ENCODE measurements at places on chromosomes 4 and X.

- no peak for DNase-seq
These were observed 135.1 kb downstream of the REPS2 start for GRCh38 chrX:17081511-17081910.

DNA sequence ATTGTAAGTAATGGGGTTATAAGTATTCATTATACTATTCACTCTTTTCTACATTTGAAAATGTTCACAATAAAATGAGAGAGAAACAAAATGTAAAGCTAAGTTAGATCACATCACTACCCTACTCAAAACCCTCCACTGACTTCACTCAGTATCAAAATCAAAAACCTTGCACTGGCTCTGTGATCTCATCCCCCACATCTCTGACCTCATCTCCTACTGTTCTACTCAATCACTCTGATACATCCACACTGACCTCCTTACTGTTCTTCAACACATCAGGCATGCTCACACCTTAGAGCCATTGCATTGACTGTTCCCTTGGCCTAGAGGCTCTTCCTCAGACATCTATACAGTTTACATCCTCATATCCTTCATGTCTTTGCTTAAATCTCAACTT, 50.7 kb downstream of the THOC2 start:
- no peak for DNase-seq

- no peak for DNase-seq
These were observed 623.5 kb downstream of the FSTL5 start for GRCh38 chr4:161540265-161540664.

- no peak for DNase-seq
These were observed 29.0 kb downstream of the RNF4 start for GRCh38 chr4:2497931-2498330.

DNA sequence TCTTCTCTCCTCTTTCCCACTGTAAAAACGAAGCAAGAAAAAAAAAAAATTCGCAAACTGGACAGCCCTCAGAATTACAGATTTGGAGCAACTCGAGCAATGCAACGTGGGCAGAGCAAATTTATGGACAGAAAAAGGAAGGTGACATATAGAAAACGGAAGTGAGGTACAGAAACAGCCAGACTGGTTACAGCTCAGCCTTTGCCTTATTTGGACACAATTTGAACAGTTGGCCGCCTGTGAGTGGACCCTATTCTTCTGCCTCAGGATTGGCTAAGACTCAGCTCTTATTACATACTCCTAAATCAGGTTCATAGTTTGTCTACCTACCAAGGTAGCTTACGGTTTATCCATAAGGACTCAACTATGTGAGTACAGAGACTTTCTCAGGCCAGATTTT, 98.8 kb downstream of the SOWAHB start:
- DNase-seq = no peak

DNA sequence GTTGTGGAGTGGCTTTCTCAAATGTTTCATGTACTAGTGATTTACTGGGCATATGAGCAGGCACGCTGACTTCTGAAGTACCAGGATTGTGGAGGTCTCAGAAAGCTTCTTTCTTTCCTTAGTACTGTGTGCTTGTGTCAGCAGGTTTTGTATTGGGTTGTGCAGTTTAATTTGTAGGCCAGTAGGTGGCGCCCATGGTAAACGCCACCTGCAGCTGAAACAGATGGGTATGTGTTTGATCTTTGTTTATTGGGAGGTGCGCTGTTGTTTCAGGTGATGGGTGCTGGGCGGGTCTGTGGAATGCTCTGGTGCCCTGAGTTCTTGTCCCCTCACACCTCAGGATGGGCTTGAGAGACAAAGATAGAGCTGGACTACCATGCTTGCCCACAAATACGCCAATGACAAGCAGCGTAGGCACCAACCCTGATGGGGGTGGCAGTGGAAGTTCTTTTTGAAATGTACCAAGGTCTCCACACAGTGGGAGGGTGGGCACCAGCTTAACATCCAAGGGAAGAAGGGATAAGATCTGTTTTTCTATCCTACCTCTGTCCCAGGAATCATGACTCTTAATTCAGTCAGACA, 141.5 kb downstream of the RPS6KA6 start:
- no peak for DNase-seq

DNA sequence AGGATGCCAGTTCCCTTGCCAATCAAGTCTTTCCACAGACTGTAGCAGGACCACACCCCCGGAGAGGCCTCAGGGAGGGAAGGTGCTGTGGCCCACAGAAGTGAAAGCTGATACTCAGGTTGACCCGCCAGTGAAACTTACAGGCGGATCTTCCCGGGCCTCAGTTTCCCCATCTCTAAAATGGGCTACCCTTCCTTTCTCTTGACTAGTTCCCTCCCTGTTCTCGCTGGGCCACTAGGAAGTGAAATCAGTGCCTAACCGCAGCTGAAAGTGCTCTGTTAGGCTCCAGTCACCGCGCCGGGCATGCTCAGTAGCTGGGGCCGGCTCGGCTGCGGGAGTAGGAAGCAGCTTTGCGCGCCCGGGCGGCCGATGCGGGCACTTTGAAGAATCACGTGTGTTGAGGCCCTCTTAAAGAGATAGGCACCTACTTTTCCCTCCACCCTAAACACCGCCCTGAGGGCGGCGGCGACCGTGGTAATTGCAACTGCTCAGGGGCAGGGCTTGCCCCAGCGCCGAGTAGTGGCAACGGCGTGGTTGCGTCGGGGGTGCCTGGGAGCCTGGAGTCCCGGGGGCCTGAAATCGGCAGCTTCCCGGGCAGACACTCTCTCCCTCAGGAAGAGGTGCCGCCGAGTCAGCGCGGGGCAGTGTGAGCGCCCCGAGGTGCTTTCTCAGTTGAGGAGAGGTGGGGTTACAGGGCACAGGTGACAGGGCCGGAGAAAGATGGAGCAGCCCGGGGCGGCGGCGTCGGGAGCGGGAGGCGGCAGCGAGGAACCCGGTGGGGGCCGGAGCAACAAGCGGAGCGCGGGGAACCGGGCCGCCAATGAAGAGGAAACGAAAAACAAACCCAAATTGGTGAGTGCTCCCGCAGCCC, at the start of gene DIAPH2:
TSS of gene DIAPH2 (plus strand) at position 504 of the 871 bp plus-strand sequence.
- peak; percentile 67 for DNase-seq

DNA sequence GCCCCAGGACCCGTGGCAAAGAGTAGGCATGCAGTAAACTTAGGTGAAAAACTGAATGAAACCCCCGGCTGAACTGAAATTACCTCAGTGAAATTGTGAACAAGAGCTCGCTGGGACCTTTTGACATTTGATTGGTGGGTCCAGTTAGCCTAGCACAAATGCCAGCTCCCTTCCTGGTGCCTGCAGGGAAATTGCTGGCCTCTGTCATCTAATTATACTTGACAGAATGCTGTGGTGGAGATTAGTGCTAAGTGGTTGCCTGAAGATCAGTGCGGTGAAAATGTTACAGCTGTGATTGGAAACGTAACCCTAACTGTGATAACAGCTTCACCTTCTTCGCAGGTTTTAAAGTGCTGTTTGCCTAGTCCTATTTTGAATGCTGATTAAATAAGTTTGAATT, 43.0 kb downstream of the ADD1 start:
- DNase-seq = no peak

- no peak for DNase-seq
These were observed 271.8 kb downstream of the PPP3CA start for GRCh38 chr4:101075536-101075935.

- no peak for DNase-seq
These were observed at the start of gene BGN for GRCh38 chrX:153494541-153495361. BGN (plus strand) TSS chrX:153494980; CDS start chrX:153504632, 9,652 bp downstream.

GRCh38 chr4:139734201-139734874, 68.7 kb downstream of the MGST2 start:
- no peak for DNase-seq

GRCh38 chr4:159358226-159358625, 255.3 kb downstream of the RAPGEF2 start:
- DNase-seq = no peak

- no peak for DNase-seq
These were observed 11.2 kb upstream of the MED14 start for GRCh38 chrX:40746521-40746920.

GRCh38 chrX:110346681-110347080, 12.0 kb upstream of the RTL9 start:
- no peak for DNase-seq

GRCh38 chrX:81316163-81316562, 114.3 kb downstream of the SH3BGRL start:
- DNase-seq = no peak

- DNase-seq = no peak
These were observed 54.1 kb downstream of the GAB1 start for GRCh38 chr4:143390764-143391163.

GRCh38 chr4:57442241-57442640, 332.1 kb upstream of the IGFBP7 start:
- DNase-seq = no peak

GRCh38 chrX:126994032-126994600, 174.6 kb downstream of the PRR32 start:
- no peak for DNase-seq

- DNase-seq = no peak
These were observed 304.0 kb upstream of the PITX2 start for GRCh38 chr4:110926841-110927400.

- DNase-seq = no peak
These were observed 7.2 kb downstream of the USP11 start for GRCh38 chrX:47239898-47240545.

- DNase-seq = peak; percentile 29
These were observed 82.1 kb downstream of the NHSL2 start for GRCh38 chrX:71992711-71993110.

- no peak for DNase-seq
These were observed 219.8 kb upstream of the GYPA start for GRCh38 chr4:144360146-144360793.

- no peak for DNase-seq
These were observed 298.6 kb downstream of the PABPC4L start for GRCh38 chr4:133903029-133903428.

- no peak for DNase-seq
These were observed 339.7 kb downstream of the DMD start for GRCh38 chrX:32871636-32872035.

- DNase-seq = no peak
These were observed 480.1 kb downstream of the RPA4 start for GRCh38 chrX:97363843-97364242.

DNA sequence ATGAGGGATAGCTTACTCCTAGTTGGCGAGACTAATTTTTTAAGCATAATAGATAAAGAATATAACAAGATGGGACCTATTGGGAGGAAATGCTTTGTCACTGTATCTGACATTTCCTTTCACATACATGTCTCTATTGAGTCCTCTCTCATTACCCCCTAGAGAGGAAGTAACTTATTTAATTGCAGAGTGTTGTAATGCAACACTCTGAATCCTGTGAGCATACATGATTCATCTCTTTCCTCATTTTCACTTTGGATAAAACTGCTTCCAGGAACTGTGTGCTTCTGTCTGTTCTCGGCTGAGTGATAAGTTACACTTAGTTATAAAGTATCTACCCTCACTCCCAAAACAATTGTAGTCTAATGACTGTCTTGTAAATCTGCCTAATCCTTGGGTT, 266.1 kb upstream of the ANXA10 start:
- DNase-seq = no peak

GRCh38 chrX:67555578-67556203, 11.9 kb downstream of the AR start:
- DNase-seq = no peak

DNA sequence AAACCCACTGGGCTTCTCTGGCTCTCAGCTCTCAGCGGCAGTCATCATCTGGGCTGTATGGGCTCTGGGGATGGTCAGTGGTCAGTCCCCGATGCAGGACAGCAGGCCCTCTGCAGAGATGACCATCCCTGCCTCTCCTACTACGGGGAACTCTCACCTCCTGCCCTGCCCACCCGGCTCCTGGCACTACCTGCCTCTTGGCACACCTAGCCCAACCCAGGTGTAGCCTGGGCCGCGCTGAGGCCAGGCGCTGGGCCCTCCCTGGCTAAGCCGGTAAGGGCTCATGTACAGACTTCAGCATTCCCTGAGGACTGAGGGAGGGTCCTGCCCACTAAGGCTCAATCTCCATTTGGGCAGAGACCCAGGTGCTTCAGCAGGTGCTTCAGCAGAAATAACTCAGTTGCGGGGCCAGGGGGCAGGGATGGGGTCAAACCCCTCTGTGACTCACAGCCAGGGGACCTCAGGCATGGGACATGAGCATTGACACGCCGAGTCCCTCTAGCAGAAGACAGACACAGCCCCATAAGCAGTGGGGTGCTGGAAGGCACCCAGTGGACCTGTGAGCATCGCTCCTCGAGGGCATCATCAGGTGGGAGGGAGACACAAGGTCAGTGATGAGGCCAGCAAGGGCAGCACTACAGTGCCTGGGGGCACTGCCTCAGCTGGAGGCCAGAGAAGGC, 71.0 kb downstream of the ACOX3 start:
- no peak for DNase-seq

DNA sequence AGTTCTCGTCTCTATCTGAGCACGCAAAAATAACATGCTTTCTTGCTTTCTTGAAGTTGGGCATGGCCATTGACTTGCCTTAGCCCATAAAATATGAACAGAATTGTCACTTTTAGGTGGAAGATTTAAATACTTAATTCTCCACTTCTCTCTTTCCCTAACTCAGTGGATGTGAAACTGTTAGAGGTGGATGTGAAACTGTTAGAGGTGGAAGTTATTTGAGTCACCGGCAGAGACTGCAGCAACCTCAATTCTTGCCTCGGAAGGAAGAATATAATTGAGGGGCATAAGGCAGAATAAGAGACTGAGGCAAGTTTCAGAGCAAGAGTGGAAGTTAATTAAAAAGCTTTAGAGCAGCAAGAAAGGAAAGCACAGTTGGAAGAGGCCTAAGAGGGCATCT, 2.8 kb upstream of the PARM1 start:
- DNase-seq = no peak
